ENCODE measurements at places on chromosomes 11 and 22.

DNA sequence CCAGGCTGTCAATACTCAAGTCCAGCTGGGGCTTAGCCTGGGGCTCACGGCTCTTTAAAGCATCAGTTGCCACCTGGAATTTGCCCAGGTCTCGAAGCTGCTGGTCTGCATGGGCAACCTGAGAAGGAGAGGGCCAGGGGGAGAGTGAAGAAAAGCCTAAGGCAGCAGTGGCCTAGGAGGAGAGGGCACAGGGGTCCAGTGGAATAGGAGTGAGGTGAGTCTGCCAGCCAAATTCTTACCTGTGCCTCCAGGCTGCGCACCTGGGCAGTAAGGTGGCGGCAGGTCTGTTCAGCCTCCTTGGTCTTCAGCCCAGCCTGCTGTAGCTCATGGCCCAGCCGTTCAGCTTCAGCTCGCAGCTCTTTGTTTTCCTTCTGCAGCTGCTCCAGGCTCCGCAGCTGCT lies 10.0 kb downstream of the IL18BP start:
- H3K27me3 ChIP-seq, result no peaks in the 10 kb centered on the region
- peaks cover 94% of the 10 kb centered on the region for H3K36me3 ChIP-seq
- no peak for DNase-seq
- no peak overlapping the region for H3K4me3 ChIP-seq
- H3K4me1 ChIP-seq, result peaks cover 26% of the 10 kb centered on the region

DNA sequence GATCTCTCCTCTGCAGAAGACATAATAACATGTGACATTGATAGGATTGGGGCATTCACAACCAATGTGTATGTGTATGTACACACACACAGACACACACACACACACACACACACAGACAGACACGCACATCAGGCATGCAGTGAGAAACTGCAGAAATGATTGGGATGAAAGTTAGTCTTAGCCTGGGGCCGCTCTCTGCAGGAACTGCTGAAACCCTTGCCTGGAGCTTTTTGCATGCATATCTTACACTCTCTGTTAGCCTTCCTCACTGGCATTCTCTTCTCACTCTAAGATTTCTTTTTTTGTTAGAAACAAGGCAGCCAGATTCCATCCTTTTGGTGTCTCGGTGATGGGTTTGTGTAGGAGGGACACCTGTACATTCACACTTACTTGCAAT lies 337.9 kb downstream of the NELL1 start:
- H3K27me3 ChIP-seq, result no peaks in the 10 kb centered on the region
- H3K4me3 ChIP-seq, result no peak overlapping the region
- no peaks in the 10 kb centered on the region for H3K4me1 ChIP-seq
- no peak overlapping the region for H3K27ac ChIP-seq

GRCh38 chr11:94675813-94676212 lies 92.3 kb upstream of the AMOTL1 start:
- no peak for DNase-seq
- H3K27ac ChIP-seq, result no peak overlapping the region
- no peaks in the 10 kb centered on the region for H3K36me3 ChIP-seq
- H3K27me3 ChIP-seq, result no peaks in the 10 kb centered on the region

DNA sequence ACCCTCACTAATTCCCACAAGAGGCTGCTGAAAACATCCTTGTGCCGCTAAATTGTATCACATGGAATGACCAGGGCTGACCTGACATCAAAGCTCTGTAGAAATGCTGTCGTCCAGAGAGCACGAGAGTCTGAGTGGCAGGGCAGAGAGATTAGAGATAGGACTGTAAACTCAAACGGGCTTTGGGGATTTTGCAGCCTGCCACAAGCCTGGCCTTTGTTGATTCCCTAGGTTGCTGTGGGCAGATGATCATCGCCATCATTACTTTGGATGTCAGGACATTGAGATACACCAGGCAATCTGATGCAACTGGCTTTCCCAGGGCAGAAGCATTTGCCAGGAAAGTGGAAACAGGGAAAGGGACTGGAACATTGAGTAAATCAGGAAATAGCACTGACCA lies 131.6 kb downstream of the ETS1 start:
- H3K4me3 ChIP-seq, result no peak overlapping the region
- peaks cover 13% of the 10 kb centered on the region for H3K4me1 ChIP-seq
- no peaks in the 10 kb centered on the region for H3K27me3 ChIP-seq
- no peak for DNase-seq

DNA sequence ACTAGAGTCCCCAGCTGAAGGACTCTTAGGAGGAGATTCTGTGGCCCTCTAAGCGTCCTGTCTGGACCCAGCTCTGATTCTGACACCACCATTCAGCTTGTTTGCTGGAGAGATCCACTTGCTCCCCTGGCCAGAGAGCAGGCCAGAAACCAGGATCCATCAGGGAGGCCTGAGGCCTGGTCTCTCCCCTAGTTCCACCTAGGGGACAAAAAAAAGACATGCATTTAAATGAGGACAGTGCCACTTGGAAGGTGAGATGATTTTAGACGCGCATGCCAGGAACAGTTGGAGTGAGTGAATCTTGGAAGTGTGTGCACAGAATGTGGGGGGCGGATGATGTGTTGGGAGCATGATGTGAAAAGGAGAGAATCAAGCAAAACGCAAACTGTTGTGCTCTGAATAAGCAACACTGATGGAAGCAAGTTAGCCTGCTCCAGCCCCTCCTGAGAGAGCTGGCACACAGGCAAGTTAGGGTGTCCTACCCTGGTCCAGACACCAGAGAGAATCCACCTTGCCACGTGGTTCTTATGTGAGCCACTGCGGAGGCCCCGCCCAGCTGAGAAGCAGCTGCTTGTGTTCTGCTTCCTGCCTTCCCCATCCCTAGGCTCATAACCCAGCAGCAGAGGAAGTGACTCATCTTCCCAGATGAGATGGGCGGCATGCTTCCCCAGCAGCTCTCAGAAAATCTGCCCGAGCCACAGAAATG lies 8.0 kb upstream of the SLCO2B1 start:
- H3K4me3 ChIP-seq, result no peak overlapping the region
- no peaks in the 10 kb centered on the region for H3K4me1 ChIP-seq
- no peak for DNase-seq
- H3K36me3 ChIP-seq, result no peaks in the 10 kb centered on the region
- H3K27me3 ChIP-seq, result no peaks in the 10 kb centered on the region
- H3K27ac ChIP-seq, result no peak overlapping the region

GRCh38 chr11:14449302-14449714 lies 50.3 kb downstream of the COPB1 start:
- H3K36me3 ChIP-seq, result no peaks in the 10 kb centered on the region
- no peaks in the 10 kb centered on the region for H3K27me3 ChIP-seq
- no peak for DNase-seq
- H3K27ac ChIP-seq, result peak overlapping the region; percentile 35
- no peak overlapping the region for H3K4me3 ChIP-seq

DNA sequence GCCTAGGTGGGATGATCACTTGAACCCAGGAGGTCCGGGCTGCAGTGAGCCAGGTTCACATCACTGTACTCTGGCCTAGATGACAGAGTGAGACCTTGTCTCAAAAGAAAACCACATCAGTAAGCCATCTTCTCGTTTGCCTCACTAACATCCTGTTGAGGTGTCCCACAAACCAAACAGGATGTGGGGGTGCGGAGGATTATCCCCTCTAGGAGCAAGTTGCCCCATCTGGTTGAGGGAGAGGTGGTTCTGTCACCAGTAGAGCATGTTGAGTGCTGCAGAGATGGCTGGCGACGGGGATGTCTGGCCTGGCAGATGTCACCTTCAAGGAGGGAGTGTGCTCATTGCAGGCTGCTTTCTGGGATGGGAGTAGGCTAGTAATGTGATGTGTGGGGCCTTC lies 72.4 kb downstream of the ZNRF3 start:
- no peaks in the 10 kb centered on the region for H3K36me3 ChIP-seq
- no peaks in the 10 kb centered on the region for H3K27me3 ChIP-seq
- no peak overlapping the region for H3K4me3 ChIP-seq
- H3K27ac ChIP-seq, result no peak overlapping the region
- DNase-seq, result no peak
- H3K4me1 ChIP-seq, result peaks cover 17% of the 10 kb centered on the region

GRCh38 chr11:12392672-12393071 lies 15.3 kb downstream of the PARVA start:
- peaks cover 24% of the 10 kb centered on the region for H3K4me1 ChIP-seq
- no peaks in the 10 kb centered on the region for H3K27me3 ChIP-seq
- H3K36me3 ChIP-seq, result no peaks in the 10 kb centered on the region
- no peak overlapping the region for H3K4me3 ChIP-seq

- no peak overlapping the region for H3K27ac ChIP-seq
- no peak overlapping the region for H3K4me3 ChIP-seq
- no peak for DNase-seq
- H3K36me3 ChIP-seq, result no peaks in the 10 kb centered on the region
- peaks cover 10% of the 10 kb centered on the region for H3K4me1 ChIP-seq
Measured at GRCh38 chr22:37951305-37951704, 2.1 kb downstream of the C22orf23 start.

DNA sequence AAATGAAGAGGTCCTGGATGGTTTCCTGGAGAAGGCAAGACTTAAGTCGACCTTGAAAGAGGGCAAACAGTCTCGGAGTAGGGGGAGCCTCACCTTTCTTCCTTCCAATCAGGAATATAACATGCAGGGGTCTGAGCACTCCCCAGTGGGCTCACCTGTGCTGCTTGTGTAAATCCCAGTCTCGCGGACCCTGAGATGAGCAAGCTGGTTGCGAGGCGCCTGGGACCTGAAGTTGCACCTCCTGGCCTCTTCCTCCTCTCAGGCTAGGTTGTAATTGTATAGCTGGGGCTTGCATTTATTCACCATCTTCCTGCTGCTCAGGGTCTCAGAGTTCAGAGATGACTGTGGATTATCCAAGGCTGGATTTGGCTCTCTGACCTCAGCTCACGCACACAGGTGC lies 7.5 kb upstream of the WBP2NL start:
- no peaks in the 10 kb centered on the region for H3K4me1 ChIP-seq
- H3K27me3 ChIP-seq, result no peaks in the 10 kb centered on the region
- no peak overlapping the region for H3K4me3 ChIP-seq
- H3K27ac ChIP-seq, result no peak overlapping the region
- DNase-seq, result no peak

DNA sequence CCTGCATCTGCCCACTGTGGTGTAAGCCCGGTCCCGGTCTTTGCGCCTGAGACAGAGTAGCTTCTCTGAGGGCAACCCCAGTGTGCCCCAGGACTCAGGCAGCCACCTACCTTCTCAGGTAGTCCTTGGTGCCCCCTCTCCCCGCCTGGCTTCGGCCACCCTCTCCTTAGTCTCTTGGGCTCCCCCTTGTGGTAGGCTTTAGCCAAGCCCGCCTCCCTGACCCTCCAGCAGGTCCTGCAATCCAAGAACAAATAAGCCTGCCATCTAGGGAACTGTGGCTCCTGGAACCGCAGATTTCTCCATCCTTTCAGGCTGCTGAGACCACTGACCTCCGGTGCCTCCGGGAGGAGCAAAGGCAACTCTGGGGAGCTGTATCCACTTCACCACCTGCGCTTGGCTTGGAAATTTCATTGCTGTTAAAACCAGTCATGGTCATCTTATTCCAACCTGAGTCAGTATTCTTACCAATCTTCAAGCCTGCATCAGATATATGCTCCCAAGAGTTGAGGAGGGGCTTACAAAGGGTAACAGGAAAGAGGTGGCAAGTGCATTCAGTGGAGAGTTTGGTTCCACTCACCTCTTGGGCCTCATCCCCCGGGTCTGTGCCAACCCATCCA lies 52.8 kb upstream of the TENM4 start:
- no peak overlapping the region for H3K27ac ChIP-seq
- H3K4me3 ChIP-seq, result no peak overlapping the region
- no peaks in the 10 kb centered on the region for H3K27me3 ChIP-seq
- DNase-seq, result peak; percentile 20
- no peaks in the 10 kb centered on the region for H3K36me3 ChIP-seq
- H3K4me1 ChIP-seq, result no peaks in the 10 kb centered on the region

- peak overlapping the region; percentile 72 for H3K4me3 ChIP-seq
- no peaks in the 10 kb centered on the region for H3K27me3 ChIP-seq
- no peak overlapping the region for H3K27ac ChIP-seq
Measured at GRCh38 chr22:49849161-49850020, 4.3 kb upstream of the ZBED4 start.

GRCh38 chr11:102464859-102465500 lies 12.4 kb upstream of the TMEM123 start:
- no peaks in the 10 kb centered on the region for H3K27me3 ChIP-seq
- H3K4me1 ChIP-seq, result peaks cover 6% of the 10 kb centered on the region
- H3K36me3 ChIP-seq, result no peaks in the 10 kb centered on the region
- no peak for DNase-seq
- no peak overlapping the region for H3K27ac ChIP-seq

GRCh38 chr22:19929586-19930550 lies 11.7 kb upstream of the COMT start:
- no peaks in the 10 kb centered on the region for H3K4me1 ChIP-seq
- H3K36me3 ChIP-seq, result no peaks in the 10 kb centered on the region
- no peak overlapping the region for H3K4me3 ChIP-seq
- no peaks in the 10 kb centered on the region for H3K27me3 ChIP-seq
- no peak overlapping the region for H3K27ac ChIP-seq

DNA sequence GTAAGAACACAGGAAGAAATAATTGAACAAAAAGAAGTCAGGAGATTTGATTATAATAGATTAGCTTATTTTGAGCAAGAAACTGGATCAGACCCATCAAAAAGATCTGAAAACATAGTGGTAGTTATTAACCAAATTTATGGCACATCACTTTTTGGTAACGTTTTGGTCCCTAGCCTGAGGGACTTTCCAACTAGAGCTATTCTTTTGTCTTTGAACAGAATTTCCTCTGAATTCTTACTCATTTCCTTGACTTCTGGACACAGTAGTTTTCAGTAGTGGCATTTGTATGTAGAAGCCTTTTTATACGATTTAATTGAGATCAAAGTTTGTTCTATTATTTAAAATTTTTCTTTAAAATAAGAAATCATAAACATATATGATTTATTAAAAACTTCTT lies 96.5 kb upstream of the PDGFD start:
- H3K27me3 ChIP-seq, result no peaks in the 10 kb centered on the region
- no peaks in the 10 kb centered on the region for H3K36me3 ChIP-seq
- H3K4me1 ChIP-seq, result peaks cover 15% of the 10 kb centered on the region
- H3K4me3 ChIP-seq, result no peak overlapping the region

DNA sequence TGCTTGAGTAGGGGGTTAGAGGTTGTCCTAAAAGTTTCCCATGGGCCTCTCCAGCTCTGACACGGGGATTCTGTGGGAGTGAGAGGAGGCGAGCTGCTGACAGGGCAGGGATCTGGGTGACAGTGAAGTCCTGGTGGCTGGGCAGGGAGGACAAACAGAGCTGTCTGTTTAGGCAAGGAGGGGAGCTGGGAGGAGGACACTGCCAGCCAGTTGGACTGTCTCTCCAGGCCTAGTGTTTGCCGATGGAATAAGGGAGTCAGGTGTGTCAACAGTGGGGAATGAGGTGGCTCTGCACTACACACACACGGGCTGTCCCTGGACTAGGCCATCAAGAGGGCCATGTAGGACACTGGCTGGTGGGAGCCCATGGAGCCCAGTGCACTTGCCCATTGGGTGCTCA lies 20.6 kb upstream of the SYT7 start:
- H3K4me3 ChIP-seq, result no peak overlapping the region
- H3K36me3 ChIP-seq, result no peaks in the 10 kb centered on the region
- no peaks in the 10 kb centered on the region for H3K27me3 ChIP-seq
- no peak for DNase-seq
- peaks cover 3% of the 10 kb centered on the region for H3K4me1 ChIP-seq

- no peaks in the 10 kb centered on the region for H3K36me3 ChIP-seq
- H3K4me3 ChIP-seq, result no peak overlapping the region
- H3K27ac ChIP-seq, result no peak overlapping the region
- H3K4me1 ChIP-seq, result no peaks in the 10 kb centered on the region
- no peaks in the 10 kb centered on the region for H3K27me3 ChIP-seq
- DNase-seq, result no peak
Measured at GRCh38 chr11:100630898-100631297, 56.2 kb upstream of the ARHGAP42 start.

- no peaks in the 10 kb centered on the region for H3K36me3 ChIP-seq
- H3K4me1 ChIP-seq, result no peaks in the 10 kb centered on the region
- H3K4me3 ChIP-seq, result no peak overlapping the region
- H3K27me3 ChIP-seq, result no peaks in the 10 kb centered on the region
Measured at GRCh38 chr11:78830277-78830819, 255.7 kb upstream of the NARS2 start.

GRCh38 chr11:57484141-57484710 lies 23.9 kb downstream of the RTN4RL2 start:
- DNase-seq, result no peak
- H3K27me3 ChIP-seq, result peaks cover 6% of the 10 kb centered on the region
- peaks cover 20% of the 10 kb centered on the region for H3K36me3 ChIP-seq
- no peak overlapping the region for H3K4me3 ChIP-seq
- H3K27ac ChIP-seq, result no peak overlapping the region
